DMS79 treated with DMSO at 0.1 percent for 48 hours (cell line): ENCODE measurements at places on chromosomes 11 and 22.

DNA sequence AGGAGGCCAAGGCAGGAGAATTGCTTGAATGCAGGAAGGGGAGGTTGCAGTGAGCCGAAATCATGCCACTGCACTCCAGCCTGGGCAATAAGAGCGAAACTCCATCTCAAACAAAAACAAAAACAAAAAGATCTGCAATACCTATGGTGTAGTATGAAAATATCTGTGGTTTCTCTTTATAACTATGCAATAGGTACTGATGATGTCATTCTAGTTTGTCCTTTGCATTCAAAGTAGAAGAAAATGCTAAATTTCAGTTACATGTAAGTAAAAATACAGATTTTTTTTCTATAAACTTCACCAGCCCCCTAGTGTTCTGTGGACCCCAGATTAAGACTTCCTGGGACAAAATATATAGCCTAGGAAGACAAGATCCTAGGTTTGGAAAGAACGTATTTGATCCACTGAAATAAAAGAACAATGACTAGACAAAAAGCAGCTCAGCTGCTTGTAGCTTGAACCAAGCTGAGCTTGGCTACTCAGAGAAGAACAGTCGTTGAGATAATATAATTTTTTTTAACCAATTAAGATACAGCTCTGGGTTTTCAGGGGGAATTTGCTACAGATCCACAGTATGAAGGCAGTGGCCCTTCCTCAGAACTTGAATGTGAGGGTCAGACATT lies 2.8 kb upstream of the HBE1 start:
- DNase-seq: no peak

GRCh38 chr11:75203138-75203537 lies 37.4 kb upstream of the TPBGL start:
- no peak for DNase-seq

- DNase-seq: no peak
Observed at GRCh38 chr22:43436868-43437267, 25.1 kb downstream of the MPPED1 start.

- DNase-seq: no peak
Observed at GRCh38 chr22:39450258-39450955, 6.4 kb upstream of the MGAT3 start.

- DNase-seq: no peak
Observed at GRCh38 chr11:28566339-28567089, 458.3 kb downstream of the METTL15 start.

DNA sequence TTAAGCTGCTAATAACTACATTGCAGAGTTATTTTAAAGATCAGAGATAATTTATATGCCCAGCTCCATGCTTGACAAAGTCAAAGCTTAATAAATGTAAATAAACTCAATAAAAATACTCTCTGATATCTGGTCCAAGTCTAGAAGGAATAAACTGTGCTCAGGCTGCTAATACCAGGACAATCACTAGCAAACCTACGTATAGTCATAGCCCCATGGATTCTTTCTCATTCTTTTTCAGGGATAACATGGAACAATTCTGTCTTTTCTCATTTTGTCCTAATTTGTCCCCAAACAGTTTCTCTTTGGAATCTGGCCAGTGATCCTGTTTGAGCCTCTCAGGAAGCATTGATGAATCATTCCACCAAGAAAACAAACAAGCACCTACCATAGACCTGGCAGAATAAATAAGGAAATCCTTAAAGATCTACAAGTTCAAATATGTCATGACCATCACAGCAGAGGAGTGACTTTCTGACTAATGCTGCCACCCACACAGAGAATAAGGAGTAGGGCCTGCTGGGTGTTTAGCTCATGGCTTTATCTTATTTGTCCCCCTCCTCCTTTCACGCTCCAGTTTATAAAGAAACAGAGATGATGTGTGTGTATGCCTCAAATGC lies 14.1 kb upstream of the B3GNT6 start:
- DNase-seq: no peak
